ENCODE measurements at places on chromosomes 3 and 15. TPM values are rescaled to one million over a fixed set of nuclear protein-coding genes. Genes with fewer than 3 reads are reported as not detected.

Gene CCK
- not detected for total RNA-seq

Gene GOLGA8J
- not detected for total RNA-seq

Gene SH2D7
- not detected for total RNA-seq

Gene LEKR1
- 0.37 TPM for total RNA-seq

GRCh38 chr3:142180761-142181362 lies 31.5 kb upstream of the TFDP2 start:
- H3K4me3 ChIP-seq: no peak overlapping the region
- H3K27me3 ChIP-seq: no peaks in the 10 kb centered on the region
- H3K36me3 ChIP-seq: peaks cover 11% of the 10 kb centered on the region
- no peaks in the 10 kb centered on the region for H3K4me1 ChIP-seq
- DNase-seq: peak; percentile 42

- peaks cover 21% of the 10 kb centered on the region for H3K27me3 ChIP-seq
- H3K27ac ChIP-seq: no peak overlapping the region
- no peak for DNase-seq
Observed at GRCh38 chr3:190130696-190131095, 10.0 kb upstream of the P3H2 start.

DNA sequence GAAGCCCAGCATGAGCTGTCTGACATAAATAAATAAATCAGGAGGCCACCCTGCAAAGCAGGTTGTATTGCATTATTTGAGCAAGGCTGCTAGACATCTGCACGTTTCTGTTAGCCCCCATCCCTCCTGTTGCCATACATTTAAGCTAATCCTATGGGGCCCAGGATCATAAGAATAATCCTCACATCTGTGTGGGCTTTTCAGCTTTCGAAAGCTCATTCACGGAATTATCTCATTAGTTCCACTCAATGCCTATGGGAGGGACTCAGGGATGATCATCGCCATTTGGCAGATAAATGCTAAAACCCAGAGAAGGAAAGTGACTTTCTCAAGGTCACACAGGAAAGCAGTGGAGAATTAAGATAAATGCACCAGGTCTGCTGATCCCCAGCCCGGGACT lies 123.4 kb downstream of the TLE3 start:
- H3K4me1 ChIP-seq: no peaks in the 10 kb centered on the region
- H3K27ac ChIP-seq: no peak overlapping the region
- no peak overlapping the region for H3K4me3 ChIP-seq
- peaks cover 21% of the 10 kb centered on the region for H3K27me3 ChIP-seq
- no peaks in the 10 kb centered on the region for H3K36me3 ChIP-seq

- no peaks in the 10 kb centered on the region for H3K36me3 ChIP-seq
- peaks cover under 1% of the 10 kb centered on the region for H3K4me1 ChIP-seq
- DNase-seq: no peak
- H3K4me3 ChIP-seq: no peak overlapping the region
Observed at GRCh38 chr3:53489787-53490458, 4.5 kb upstream of the CACNA1D start.

DNA sequence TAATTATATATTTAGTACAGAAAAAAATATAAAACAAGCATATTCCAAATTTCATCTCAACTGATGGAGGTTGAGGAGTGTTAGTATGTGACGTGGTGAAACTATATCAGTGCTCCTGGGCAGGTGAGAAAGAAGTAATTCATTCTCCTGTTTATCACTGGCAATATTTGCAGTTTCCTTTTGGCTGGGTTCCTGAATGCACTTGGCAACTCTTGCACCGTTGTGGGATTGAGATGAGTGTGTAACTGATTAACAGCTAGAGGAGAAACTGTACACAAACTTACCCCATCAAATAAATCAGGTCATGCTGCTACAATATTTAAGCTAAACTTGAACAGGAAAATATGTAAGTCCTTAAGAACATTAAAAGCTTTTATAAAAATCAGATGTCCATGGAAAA lies 2.1 kb upstream of the ATP13A4 start:
- H3K36me3 ChIP-seq: no peaks in the 10 kb centered on the region
- H3K4me3 ChIP-seq: no peak overlapping the region
- DNase-seq: no peak
- H3K27me3 ChIP-seq: no peaks in the 10 kb centered on the region
- H3K27ac ChIP-seq: no peak overlapping the region

DNA sequence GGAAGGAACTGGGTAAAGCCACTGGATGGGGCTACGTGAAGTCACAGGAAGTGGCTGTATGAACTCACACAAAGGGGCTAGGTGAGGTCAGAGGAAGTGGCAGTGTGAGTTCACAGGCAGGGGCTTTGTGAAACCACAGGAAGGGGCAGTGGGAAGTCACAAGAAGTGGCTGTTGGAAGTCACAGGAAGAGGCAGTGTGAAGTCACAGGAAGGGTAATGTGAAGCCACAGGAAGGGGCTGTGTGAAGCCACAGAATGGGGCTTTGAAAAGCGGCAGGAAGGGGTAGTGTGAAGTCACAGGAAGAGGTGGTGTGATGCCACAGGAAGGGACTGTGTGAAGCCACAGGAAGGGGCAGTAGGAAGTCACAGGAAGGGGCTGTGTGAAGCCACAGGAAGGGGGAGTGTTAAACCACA lies 34.6 kb downstream of the GASK1A start:
- no peaks in the 10 kb centered on the region for H3K27me3 ChIP-seq
- H3K4me1 ChIP-seq: peaks cover under 1% of the 10 kb centered on the region
- no peaks in the 10 kb centered on the region for H3K36me3 ChIP-seq

GRCh38 chr3:133023362-133023761 lies 14.8 kb upstream of the TMEM108 start:
- H3K4me3 ChIP-seq: no peak overlapping the region
- no peaks in the 10 kb centered on the region for H3K36me3 ChIP-seq
- no peaks in the 10 kb centered on the region for H3K4me1 ChIP-seq
- H3K27me3 ChIP-seq: peaks cover 7% of the 10 kb centered on the region
- no peak for DNase-seq
- no peak overlapping the region for H3K27ac ChIP-seq

DNA sequence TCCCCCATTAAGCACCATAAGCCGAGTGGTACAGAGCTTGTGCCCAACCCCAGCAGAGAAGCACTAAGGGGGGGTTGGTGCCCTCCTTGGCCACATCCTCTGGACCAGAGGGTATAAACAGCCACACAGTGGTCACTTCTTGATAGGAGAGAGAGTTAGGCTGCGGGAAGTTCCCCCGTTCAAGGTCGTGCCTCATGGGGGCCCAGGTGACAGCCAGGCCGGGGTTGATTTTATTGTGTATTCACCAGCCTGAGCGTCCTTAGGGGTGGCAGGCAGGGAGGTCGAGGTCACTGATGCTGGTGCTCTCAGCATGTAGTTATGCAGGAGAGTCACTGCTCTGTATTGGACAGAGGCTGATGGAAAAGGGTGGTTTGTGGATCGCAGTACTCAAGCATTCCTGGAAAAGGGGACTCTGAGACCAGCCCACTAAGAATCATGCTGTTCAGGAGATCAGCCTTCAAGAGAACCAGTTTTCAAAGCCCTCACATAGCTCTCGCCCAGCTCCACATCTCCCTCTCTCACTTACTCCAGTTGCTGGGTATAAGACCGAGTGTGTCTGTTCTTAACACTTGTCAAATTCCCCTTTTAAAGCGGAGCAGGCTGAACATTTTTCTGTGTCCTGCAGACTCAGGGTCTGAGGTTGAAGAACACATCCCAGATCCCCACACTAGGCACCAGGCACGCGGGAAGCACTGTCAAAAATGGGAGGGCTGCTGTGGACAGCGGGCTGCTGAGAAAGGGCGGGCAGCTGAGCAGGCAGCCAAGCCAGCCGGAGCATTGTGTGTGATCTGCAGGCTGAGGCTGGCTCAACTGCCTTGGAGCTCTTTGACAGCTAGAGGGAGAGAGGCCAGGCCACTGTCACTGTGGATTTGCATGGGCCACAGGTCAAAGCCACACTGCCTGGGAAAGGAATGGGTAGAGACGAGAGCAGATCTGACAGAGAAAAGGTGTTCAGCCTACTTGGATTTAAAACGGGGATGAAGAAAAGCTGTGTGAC lies 279.3 kb upstream of the LRRFIP2 start:
- no peak for DNase-seq
- no peak overlapping the region for H3K4me3 ChIP-seq
- no peaks in the 10 kb centered on the region for H3K36me3 ChIP-seq

GRCh38 chr15:71143373-71144310 lies 28.4 kb downstream of the THSD4 start:
- H3K4me1 ChIP-seq: no peaks in the 10 kb centered on the region
- peaks cover 14% of the 10 kb centered on the region for H3K27me3 ChIP-seq
- no peak overlapping the region for H3K27ac ChIP-seq
- DNase-seq: no peak
- H3K4me3 ChIP-seq: no peak overlapping the region

DNA sequence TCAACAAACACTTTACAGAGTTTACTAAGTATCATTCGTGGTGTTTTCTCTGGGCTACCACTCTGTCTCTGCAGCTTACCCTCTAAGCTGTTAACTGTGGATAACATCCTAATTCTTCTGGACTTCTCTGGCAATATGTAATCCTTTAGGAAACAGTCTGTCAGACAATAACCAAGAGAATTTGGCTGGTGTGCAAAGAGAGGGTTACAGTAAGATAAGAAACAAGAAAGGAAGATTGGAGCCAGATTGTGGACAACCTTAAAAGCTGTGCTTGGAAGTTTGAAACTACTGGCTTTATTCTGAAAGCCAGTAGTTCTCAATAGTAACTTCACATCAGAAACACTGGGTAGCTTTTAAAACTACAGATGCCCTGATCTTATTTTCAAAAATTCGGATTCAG lies 778 bp downstream of the ARL6 start:
- H3K4me3 ChIP-seq: peak overlapping the region; percentile 97
- no peaks in the 10 kb centered on the region for H3K27me3 ChIP-seq
- H3K27ac ChIP-seq: no peak overlapping the region
- peaks cover 25% of the 10 kb centered on the region for H3K4me1 ChIP-seq

- H3K4me3 ChIP-seq: peak overlapping the region; percentile 98
- H3K4me1 ChIP-seq: peaks cover 22% of the 10 kb centered on the region
- no peaks in the 10 kb centered on the region for H3K27me3 ChIP-seq
- peak overlapping the region; percentile 99 for H3K27ac ChIP-seq
- DNase-seq: no peak
- peaks cover 32% of the 10 kb centered on the region for H3K36me3 ChIP-seq
Observed at GRCh38 chr3:57598765-57599360, 1.7 kb upstream of the ARF4 start.

GRCh38 chr15:92885224-92886041 lies 14.7 kb upstream of the CHD2 start:
- no peak for DNase-seq
- H3K27me3 ChIP-seq: no peaks in the 10 kb centered on the region
- peak overlapping the region; percentile 99 for H3K27ac ChIP-seq
- H3K36me3 ChIP-seq: peaks cover 63% of the 10 kb centered on the region
- H3K4me3 ChIP-seq: peak overlapping the region; percentile 92
- peaks cover 47% of the 10 kb centered on the region for H3K4me1 ChIP-seq
